Immature natural killer cell (primary cell): ENCODE measurements at places on chromosomes 16 and 17. TPM values are rescaled to one million over a fixed set of nuclear protein-coding genes. Genes with fewer than 3 reads are reported as not detected.

DNA sequence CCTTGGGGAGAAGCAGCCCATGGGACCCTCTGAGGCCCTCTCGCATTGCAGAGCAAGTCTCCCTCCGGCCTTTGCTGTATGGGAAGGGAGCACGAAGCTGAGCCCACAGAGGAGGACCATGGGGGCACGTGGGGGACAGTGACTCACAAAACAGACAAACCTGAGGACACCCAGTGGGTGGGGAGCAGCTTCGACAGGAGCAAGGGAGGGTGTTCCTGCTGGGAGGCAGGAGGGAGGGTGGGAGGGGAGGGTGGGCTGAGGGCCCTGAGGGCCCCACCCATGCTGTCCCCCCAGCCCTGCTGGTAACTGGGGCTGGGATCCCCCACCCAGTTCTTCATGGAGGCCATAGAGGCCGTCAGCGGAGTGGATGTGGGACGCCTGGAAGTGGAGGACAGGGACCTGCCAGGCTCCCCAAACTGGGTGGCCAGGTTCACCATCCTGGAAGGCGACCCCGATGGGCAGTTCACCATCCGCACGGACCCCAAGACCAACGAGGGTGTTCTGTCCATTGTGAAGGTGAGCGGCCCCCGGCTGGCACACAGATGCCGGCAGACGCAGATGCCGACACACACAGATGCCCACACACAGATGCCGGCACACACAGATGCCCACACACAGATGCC, 12.5 kb downstream of the SLC22A31 start:
- H3K36me3 ChIP-seq, result no peaks in the 10 kb centered on the region
- DNase-seq, result no peak

DNA sequence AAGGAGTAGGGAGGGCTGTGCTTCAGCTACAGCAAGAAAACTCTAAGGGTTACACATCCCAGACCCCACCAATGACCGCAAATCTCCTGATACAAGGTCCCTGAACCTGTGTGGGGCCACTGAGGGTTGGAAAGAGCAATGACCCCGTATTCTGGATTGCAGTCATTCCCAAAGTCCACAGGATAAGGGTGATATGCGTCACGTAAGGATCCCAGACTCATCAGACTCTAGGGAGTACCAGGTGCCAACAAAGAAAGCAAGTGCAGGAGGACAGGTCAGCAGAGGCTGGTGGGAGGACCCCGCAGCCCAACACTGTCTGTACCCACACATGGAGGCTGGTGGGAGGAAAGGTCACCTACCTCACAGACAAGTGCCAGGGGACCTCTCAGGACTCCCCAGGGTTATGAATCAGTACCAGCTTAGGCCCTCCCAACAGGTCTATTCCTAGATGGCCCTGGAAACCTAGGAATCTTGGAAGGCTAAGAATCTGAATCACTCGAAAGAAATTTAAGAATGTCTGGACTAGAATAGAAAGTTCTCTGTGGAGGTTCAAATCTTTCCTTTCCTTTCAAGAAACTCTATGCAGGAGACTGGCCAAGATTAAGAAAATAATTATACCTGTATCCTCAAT, 16.2 kb downstream of the PITPNA start:
- peaks cover 3% of the 10 kb centered on the region for H3K27me3 ChIP-seq
- no peak overlapping the region for H3K4me3 ChIP-seq

The GNAO1 gene
- polyA plus RNA-seq, result 0.88 TPM

The CES2 gene
- polyA plus RNA-seq, result 19.5 TPM

The RHBDF1 gene
- polyA plus RNA-seq, result 0.24 TPM

The PIGL gene
- polyA plus RNA-seq, result 4.4 TPM
